ENCODE measurements at places on chromosomes 3 and 15.

GRCh38 chr3:101020351-101021015, 27.3 kb upstream of the ABI3BP start:
- DNase-seq, result no peak

- DNase-seq, result no peak
Measured at GRCh38 chr3:164221297-164221696, 857.0 kb downstream of the SI start.

GRCh38 chr3:67610458-67610857, 44.0 kb downstream of the SUCLG2 start:
- no peak for DNase-seq

GRCh38 chr3:73580343-73580742, 44.4 kb downstream of the PDZRN3 start:
- no peak for DNase-seq

DNA sequence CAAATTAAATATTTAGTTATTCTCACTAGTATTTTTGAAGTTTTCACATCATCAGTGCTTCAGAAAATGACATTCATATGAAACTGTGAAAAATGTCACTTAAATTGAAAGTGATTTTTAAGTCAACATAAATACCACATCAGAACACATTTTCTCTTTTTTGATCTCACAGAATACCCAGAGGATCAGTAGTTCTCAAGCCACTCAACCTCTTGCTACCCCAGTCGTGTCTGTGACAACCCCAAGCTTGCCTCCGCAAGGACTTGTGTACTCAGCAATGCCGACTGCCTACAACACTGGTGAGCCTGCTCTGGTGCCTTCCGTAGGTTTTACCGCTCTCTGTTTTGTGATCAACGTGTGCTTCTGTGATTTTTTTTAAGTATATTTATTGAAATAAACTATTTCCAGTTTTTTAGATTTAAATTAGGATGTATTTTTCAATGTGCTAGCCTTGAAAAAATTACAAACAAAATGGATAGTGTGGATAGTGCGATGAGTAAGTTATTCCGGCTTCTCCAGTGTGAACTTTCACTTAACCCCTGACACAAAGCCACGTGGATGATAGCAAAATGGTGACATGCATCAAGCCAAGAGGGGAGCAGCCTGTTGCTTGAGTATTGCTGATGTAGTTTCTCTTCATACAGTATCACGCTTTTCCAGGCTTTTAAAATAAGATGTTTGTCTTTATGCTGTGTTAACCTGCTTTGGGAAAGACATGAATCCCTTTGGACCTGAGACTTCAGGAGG, 26.5 kb downstream of the LYSMD4 start:
- no peak for DNase-seq
